ENCODE measurements at places on chromosomes 2 and 18. TPM values are rescaled to one million over a fixed set of nuclear protein-coding genes. Genes with fewer than 3 reads are reported as not detected.

- DNase-seq = no peak
Measured at GRCh38 chr2:112451317-112451716, 17.9 kb upstream of the RGPD8 start.

GRCh38 chr2:122422384-122422991 lies 667.0 kb downstream of the TSN start:
- no peak for DNase-seq

- peak; percentile 39 for DNase-seq
Measured at GRCh38 chr2:233147136-233147828, 87.1 kb downstream of the INPP5D start.

DNA sequence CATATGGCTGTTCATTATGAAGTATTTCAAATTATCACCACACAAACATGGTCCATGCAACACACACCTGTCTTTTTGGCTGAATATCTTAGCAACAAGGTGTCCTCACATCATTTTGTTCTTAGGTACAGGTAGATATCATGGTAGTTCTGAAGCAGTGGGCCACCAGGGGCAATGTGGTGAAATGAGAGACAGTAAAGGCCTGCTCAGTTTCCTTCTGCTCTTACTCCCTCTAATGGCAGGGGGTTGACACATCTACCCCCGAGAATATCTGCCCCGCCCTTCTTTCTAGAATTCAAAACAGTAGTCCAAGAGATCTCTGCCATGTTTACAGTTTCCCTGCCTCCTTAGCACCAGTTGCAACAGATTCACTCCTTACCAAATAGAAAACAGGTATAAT lies 147.0 kb upstream of the KLHL14 start:
- DNase-seq = no peak

Gene PRKAG3
- total RNA-seq = not detected

Gene RAB6D
- not detected for total RNA-seq

Gene GALNT3
- 36.7 TPM for total RNA-seq

DNA sequence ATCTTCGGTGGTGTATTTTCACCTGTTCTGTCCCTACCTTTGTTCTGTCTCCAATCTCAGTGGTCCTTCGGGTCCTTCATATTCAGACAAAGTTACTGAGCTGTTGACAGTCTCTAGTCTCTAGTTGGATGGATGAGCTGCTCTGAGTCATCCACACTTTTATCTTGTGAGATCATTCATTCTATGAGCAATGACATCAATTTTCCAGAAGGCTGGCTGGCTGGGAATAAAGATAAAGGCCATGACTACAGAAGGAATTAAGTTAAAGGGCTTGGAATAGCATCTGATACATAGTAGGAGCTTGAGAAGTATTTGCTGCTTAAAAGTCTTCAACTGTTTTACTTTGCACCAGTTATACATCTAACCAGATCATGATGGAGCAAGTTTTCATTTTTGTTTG lies 43.1 kb upstream of the SLC39A10 start:
- DNase-seq = no peak

Gene STARD6
- not detected for total RNA-seq

Gene CPLX4
- total RNA-seq = not detected

- DNase-seq = no peak
Measured at GRCh38 chr2:190853531-190854383, 26.9 kb upstream of the GLS start.

Gene CD302
- 61.0 TPM for total RNA-seq

DNA sequence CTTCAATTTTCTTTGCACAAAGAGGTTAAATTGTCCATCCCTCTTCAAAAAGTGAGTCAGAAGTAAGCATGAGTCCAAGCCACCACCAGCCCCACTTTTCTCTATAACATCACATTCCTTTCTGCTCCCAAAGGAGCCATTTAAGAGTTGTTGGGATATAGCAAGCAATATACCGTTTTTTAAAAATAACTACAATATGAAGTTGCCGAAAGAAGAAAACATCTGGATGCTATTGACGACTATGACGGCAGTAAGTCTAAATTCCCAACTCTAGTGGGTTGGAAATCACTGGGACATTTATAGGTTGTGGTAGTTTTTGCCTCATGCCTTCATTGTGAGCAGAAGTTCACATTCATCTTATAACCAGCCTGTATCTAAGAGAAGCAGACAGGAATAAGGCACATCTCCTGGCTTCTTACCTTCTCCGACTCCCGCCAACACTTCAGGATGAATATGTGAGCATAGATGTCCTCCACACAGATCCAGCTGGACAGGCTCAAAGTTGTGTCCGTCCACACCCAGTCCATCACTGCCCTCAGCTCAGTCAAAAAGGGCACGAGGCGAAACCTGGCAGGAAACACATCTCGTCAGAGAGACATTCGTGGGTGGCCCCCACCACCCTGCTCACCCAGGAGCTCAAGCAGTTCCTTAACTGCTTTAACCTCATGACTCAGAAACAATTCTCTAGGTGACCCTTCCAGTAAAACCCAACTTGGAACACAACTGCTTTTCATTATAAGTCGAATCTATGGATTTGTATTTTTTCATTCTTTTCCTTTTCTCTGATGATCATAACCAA lies 163.6 kb downstream of the NAPG start:
- DNase-seq = no peak

DNA sequence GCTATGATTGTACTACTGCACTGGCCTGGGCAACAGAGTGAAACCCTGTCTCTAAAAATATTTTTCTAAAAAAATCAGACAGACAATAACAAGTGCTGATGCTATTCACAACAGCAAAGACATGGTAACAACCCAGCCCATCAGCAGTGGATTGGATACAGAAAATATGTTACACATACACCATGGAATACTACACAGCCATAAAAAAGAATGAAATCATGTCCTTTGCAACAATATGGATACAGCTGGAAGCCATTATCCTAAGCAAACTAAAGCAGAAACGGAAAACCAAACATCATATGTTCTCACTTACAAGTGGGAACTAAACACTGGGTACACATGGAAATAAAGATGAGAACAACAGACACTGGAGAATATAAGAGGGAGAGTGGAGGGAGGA lies 19.9 kb downstream of the FAM161A start:
- no peak for DNase-seq

DNA sequence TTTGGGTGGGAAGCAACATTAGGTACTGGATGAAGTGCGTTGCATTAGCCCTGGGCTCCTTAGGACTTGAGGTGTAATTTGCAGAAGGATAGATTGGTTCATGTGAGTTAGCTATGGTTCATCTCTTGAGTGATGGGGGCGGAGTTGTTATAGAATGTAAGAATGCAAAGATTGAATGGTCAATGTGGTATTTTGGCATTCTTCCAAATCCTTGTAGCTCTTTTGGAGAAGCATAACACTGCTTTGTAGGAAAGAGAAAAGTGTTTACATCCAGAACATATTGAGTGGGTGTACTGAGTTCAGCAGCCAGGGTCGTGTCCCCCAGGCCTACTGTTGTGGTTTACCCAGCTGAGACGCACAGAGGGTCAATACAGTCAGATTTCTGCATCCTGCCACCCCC lies 173.5 kb downstream of the FMNL2 start:
- no peak for DNase-seq

Gene FZD7
- total RNA-seq = 41.4 TPM

DNA sequence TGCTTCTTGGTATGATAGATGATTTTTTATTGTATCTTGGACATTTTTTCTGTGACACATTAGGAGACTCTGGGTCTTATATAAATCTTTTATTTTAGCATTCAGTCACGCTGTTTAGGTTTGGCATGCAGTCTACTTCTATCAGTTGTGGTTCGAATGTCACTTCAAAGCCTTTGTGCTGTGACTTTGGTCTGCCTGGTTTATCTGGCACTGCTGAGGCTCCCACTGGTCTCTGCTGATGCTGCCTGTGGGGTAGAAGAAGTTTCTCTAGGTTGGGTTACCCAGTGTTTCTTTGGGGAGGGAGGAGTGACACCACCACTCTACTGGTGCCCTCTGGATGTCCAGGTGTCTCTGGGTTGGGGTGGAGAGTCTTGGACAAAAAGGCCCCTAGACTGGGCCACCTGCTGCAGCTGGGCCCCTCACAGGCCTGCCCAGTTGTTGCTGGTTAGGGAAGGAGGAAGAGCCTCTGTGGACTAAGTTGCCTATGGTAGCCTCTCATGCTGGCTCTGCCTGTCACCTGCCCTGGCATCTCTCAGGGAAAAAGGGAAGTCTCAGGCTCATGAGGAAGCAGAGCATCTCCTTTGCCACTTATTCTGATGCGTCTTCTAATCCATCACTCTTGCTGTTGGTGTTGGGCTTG lies 115.4 kb upstream of the HS6ST1 start:
- peak; percentile 14 for DNase-seq

GRCh38 chr18:8747440-8747937 lies 42.1 kb downstream of the MTCL1 start:
- DNase-seq = no peak

DNA sequence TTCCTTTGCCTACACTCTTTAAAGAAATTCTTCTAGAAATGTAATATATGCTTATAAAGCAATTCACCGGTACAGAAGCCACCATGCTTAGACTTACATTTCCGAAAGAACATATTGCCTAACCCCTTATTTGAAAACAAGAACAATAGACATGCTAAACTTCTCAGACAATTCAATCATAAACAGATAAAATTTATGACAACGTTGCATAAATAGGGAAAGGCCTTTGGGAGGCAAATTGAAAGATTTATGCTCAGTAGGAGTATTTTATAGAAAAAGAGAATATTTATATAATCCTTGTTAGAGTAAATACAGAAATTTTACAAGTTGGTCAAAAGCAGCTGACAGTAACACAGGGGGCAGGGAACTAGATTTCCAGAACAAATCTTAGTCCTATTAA lies 16.2 kb upstream of the MEP1B start:
- DNase-seq = no peak

Gene SLC35F5
- 135 TPM for total RNA-seq

GRCh38 chr2:201936817-201937216 lies 96.8 kb upstream of the FZD7 start:
- no peak for DNase-seq

GRCh38 chr2:143582046-143582747 lies 453.0 kb downstream of the ARHGAP15 start:
- no peak for DNase-seq

DNA sequence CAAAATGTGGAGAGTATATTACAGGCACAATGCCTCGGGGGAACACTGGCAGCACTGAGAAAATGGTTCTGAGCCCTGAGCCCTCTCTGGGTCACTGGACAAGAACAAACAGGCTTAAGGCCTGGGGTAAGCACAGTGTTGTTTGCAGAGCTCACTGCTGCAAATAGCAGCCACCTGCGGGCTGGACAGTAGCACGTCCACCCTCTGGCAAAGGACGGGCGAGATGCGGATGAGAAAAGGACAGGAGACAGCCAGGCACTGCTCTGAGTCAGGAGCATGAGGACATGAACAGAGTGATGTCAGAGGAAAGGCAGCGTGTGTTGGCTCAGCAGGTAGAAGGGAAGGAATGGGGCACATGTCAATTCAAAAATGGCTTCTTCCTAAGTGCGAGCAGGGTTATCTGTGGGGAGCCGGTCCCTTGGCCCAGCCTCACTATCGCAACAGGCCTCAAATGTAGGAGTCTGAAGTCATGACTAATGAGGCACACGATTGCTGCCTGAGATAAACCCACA lies 25.9 kb upstream of the NEB start:
- no peak for DNase-seq

Gene EGR4
- total RNA-seq = not detected

DNA sequence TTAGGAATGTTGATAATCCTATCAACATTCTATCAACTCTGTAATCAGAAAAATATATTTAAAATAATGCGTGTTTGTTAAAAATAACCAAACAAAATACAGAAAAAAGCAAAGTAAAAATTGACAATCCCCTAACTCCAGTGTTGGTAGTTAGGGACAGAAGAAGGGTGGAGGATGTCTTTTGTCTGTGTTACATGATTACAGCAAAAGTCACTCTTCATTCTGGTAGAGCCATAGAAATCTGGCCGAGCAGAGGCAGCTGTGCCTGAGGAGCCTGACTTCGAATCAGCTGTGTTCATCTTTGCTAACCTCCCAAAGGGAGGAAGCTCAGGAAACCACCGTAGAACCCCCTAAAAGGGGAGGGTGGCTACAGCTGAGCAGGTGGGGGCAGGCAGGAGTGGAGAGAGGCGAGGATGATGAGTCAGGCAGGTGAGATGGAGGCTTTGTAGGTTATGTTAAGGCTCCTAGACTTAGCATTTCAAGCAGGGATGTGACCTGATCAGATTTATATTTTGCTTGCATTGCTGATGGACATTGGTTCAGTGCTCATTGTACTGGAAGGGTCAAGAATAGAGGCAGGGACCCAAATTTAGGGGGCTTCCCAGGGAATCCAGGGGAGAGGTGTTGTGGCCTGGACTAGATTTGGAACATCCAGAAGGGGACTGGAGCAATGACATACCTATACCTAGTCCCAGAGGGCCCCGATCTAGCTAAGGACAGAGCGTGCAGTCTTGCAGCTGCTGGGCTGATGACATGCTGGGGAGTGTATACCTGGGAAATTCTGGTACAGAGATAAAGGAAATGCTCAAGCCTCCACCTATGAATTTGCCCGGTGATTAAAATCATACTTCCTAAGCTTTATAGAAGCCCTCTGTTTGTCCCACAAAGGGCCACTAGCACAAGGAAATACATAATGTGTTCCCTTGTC lies 95.7 kb downstream of the NEDD4L start:
- no peak for DNase-seq

Gene CD8A
- total RNA-seq = 2.0 TPM

GRCh38 chr2:44001716-44002115 lies 5.9 kb upstream of the LRPPRC start:
- DNase-seq = no peak

DNA sequence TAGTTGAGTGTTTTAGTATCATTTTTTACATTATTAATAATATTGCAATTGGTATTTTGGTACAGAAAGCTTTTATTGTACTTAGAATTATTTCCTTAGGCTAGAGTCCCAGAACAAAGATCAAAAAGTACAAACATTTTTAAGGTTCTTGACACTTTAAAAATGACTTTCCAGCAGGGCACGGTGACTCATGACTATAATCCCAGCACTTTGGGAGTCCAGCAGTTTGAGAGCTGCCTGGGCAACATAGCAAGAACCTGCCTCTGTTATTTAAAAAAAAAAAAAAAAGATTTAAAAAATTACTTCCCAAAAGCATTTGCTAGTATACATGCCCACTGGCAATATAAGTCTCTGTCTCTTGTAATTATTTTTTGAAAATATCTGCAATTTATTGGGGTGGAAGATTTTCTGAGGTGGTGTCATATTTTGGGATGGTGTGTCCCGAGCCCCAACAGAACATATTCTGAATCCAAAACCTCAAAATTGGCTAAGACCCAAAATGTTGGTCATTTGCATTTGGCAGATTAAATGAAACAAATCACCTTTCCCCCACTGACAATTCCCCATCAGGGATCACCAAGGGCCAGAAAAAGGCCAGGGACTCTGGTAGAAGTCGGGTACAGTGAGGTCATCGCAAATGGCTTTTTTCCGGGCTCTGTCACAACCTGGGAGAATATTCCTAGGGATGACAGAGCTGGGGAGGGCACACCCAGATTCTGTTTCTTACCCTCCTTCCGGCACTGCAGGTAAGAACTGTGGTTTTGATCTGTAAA lies 42.1 kb downstream of the NIFK start:
- no peak for DNase-seq

Gene BOD1L2
- not detected for total RNA-seq

DNA sequence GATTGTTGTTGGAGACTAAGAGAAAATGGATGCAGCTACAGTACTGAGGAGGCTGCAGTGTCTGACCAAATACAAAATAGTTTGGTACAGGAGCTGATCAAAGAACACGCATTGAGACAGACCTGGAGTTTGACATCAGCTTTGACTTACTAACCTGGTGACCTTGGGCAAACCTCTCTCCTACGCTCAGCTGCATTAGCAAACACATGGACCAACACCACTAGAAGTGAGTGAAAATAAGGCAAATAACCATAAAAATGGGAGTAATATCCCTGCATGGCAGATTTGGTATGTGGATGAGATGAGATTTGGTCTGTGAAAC lies 126.5 kb downstream of the LPIN1 start:
- DNase-seq = no peak

Gene GNLY
- total RNA-seq = 2.0 TPM

Gene SYT4
- total RNA-seq = not detected

Gene TEKT4
- not detected for total RNA-seq

All from breast epithelium (tissue), 4 donors.